ENCODE measurements at places on chromosomes 12 and 14.

DNA sequence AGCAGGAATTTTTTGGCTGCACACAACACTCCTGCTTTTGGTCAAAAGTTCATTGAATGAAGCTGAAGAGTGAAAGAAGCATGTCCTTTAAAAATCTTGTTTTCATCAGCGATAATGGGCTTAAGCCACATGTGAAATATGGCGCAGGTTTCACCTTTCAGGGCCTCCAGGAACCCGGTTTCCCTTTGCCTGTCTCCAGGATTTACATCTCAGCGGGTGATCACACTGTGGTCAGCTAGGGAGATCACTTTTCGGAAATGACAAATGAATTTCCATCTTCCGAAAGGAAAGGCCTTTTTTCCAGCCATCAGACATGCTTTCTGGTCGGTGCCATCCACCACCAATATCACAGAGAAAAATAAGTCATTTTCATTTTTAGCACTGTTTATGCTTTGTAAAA is 727.1 kb upstream of the TBX3 start:
- DNase-seq = no peak

GRCh38 chr12:100346660-100347059 is 10.2 kb upstream of the SLC17A8 start:
- no peak for DNase-seq

- DNase-seq = no peak
Observed at GRCh38 chr14:65957631-65958205, 528.5 kb upstream of the CCDC196 start.

GRCh38 chr12:3718100-3718499 is 34.8 kb downstream of the CRACR2A start:
- peak; percentile 71 for DNase-seq

- DNase-seq = no peak
Observed at GRCh38 chr14:60114881-60115280, 23.2 kb downstream of the PCNX4 start.

DNA sequence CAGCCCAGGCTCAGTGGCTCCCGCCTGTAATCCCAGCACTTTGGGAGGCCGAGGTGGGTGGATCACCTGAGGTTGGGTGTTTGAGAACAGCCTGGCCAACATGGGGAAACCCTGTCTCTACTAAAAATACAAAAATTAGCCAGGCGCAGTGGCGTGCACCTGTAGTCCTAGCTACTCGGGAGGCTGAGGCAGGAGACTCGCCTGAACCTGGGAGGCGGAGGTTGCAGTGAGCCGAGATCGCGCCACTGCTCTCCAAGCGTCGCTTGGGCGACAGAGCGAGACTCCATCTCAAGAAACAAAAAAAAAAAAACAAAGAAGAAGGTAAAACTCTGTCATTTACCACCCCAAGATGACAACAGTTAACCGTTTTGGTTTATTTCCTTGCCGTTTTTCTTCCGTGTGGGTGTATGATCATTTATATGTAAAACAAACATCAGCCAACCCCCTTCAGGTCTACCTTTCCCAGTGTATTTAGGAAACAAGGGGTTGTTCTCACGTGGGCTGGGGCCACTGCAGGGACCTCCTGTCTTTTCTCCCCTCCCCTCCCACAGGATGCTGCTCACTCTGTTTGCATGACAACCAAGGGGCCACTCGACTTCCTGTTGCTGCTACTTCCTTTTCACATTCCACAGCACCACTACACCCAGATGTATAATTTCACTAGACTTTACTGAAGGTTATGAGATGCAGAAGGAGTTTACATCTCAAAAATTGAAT is 13.6 kb downstream of the TTC9 start:
- DNase-seq = no peak

- DNase-seq = no peak
Observed at GRCh38 chr12:27575090-27575761, 51.2 kb downstream of the PPFIBP1 start.

GRCh38 chr14:55973911-55974630 is 144.1 kb upstream of the PELI2 start:
- DNase-seq = no peak

- DNase-seq = peak; percentile 86
Observed at GRCh38 chr14:54566410-54567223, at the start of gene SAMD4A. SAMD4A (plus strand) TSS chr14:54567128; CDS start chr14:54567917, 789 bp downstream.

DNA sequence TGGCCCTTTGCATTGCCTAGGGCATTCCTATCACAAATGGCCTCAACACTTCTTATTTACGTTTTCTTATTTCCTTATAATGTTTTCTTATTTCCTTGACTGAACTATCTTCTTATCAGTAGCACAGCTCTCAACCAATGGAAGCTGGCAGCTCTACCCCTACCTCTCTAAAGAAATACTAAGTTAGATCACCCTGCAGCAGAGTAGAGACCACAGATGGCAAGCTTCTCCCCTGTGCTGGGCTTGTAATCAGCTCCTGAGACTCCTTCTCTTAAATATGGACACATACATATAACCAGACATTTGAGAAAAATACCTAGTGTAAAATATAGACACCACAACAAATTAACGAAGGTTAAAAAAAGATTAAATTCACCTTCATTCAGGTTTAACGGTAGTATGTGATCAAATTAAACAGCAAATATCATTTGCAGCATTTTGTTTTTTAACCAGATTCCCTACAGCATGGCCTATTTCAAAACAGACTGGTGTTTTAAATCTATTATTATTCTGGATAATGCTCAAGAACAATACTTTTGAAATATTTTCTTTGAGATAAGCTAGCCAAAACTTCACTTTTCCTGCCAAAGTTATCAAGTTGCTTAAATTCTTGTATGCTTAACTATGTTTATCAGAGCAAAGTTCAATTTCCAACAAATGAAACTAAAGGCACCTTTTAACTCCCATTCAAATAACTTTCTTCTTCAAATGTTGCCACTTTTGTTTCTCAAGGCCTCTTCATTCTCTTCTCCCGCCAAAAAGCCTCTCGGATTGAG is 54.3 kb downstream of the SLC41A2 start:
- DNase-seq = no peak

- DNase-seq = no peak
Observed at GRCh38 chr12:6056406-6057240, 67.8 kb downstream of the VWF start.

DNA sequence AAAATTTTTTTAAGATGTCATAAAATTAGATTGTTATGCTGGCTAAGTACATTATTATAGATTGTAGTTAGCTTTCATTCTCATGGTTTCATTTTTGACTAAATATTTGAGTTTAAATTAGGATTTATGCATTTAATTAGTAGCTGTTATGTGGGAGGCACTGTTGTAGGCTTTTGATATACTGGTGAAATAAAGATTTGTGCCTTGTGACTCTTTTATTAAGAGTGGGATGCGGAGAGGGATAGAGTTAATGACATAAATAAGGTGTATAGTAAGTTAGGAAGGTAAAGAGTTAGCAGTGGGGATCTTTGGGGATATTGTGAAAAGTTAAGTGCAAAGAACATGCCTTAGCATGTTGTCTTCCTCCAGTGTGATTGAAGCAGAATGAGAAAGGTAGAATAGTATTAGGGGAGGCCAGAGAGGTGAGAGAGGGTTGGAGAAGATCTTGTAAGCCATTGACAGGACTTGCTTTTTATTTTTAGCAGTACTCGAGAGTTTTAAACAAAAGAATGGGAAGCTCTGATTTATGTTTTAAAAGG is 8.8 kb downstream of the ARHGAP5 start:
- no peak for DNase-seq

Data from upper lobe of right lung (tissue), 1 donor.